Stimulated activated CD8-positive, alpha-beta memory T cell treated with anti-CD3 and anti-CD28 coated beads, Interleukin-15, amount 100 ng/mL, for 4 hours (primary cell): ENCODE measurements at places on chromosomes 4 and X.

DNA sequence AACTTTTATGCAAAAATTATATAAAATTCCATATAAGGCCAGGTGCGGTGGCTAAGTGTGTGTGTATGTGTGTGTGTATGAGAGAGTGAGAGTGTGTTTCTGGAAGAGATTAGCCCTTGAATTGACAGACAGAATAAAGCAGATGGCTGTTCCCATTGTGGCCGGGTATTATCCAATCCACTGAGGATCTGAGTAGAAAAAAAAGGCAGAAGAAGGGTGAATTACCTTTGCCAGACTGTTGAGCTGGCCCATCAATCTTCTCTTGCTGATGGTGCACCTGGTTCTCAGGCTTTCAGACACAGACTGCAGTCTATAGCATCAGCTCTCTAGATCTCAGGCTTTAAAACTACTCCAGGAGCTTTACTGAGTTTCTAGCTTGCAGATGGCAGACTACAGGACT lies 92.2 kb upstream of the SLIT2 start:
- DNase-seq: no peak

- DNase-seq: no peak
These were observed 487.4 kb downstream of the INPP4B start for GRCh38 chr4:142358656-142359055.

DNA sequence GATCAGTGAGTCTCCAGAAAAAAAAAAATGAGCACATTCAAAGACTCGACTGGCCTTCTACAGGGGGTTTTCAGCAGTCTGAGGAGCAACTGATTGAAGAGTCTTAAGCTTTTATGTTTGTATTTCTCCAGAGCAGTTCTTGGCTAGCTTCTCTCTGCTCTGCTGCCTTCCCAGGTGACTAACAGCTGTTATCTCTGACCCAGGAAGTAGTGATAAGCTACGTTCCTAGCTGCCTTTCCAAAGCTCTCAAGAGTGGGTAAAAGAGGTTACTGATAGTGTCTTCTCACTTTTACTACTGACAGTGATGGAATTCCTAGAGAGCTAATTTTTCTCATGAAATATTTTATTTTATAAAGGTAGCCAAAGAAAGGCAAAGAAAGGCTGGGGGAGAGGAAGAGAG lies 66.6 kb downstream of the ENOX2 start:
- no peak for DNase-seq

DNA sequence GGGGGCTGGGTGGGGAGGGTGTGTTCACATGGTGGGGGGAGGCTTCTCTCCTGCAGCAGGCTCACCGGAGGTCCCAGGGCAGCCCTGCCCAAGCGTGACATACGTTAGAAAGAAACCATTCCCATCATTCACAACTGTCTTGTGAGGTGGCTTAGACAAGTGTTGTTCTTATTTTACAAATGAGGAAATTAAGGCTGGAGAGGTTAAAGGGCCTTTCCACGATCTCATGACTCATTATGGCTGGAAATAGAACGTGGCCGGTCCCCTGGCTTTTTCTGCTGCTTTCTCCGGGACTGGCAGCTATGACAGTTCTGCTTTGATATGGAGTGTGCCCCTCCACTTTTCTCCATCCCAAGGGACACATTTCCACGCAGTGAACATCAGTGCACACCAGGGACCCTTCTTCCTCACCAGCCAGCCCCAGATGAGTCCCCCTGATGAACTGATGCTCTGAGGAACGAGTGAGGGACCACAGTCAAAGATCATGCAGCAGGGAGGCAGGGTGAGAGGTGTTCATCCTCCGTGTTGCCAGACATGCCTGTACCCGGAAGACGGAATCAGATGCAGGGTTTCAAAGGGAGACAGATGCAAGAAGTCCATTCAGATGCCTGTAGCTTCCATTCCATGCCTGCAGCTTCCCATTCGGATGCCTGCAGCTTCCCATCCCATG lies 64.0 kb upstream of the ACSL1 start:
- DNase-seq: no peak

DNA sequence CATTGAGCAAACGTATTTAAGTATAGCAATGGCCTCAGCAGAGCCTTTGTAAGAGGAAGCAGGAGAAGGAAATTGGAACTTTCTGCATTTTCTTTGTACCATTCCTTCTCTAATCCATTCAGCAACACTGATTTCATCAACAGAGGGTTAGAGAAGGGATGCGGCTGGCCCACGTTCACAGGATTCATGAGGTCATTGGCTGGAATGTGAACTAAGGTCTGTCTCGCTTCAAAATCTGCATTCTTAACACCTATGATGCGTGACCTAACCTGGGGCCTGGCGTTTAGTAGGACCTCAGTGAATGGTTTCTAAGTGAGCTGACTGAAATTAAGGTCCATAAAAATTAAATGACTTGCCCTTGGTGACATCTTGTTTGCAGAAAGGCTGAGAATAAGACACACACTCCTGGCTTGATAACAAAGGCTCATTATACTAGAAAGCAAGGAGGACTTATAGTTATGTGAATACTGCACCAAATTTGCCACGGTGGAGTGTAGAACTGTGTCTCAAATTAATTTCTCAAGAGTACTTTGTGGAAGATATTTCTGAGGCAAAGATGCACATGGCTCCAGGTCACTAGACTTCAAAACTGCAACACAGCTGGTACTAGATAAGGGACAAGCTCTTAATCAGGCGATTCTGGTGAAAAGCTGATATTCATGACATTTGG lies 25.4 kb downstream of the FGFBP1 start:
- DNase-seq: no peak
